ENCODE measurements at places on chromosomes 12 and 14. TPM values are rescaled to one million over a fixed set of nuclear protein-coding genes. Genes with fewer than 3 reads are reported as not detected.

OR6C2 gene
- total RNA-seq: not detected

CMA1 gene
- not detected for total RNA-seq

PLEKHG7 gene
- total RNA-seq: 2.7 TPM

VWF gene
- total RNA-seq: 49.0 TPM

SUSD6 gene
- 25.7 TPM for total RNA-seq

ASIC1 gene
- 2.0 TPM for total RNA-seq

RD3L gene
- total RNA-seq: not detected

ANKRD33 gene
- not detected for total RNA-seq

DEGS2 gene
- 53.0 TPM for total RNA-seq

SERPINA6 gene
- total RNA-seq: not detected

NXPH4 gene
- total RNA-seq: 0.18 TPM

RNU6-8 gene
- total RNA-seq: not detected
